Germinal center (tissue), 1 donor: ENCODE measurements at places on chromosomes 2 and 18.
A peak's percentile ranks its signal among the peaks of the same experiment; 100 is the strongest.

DNA sequence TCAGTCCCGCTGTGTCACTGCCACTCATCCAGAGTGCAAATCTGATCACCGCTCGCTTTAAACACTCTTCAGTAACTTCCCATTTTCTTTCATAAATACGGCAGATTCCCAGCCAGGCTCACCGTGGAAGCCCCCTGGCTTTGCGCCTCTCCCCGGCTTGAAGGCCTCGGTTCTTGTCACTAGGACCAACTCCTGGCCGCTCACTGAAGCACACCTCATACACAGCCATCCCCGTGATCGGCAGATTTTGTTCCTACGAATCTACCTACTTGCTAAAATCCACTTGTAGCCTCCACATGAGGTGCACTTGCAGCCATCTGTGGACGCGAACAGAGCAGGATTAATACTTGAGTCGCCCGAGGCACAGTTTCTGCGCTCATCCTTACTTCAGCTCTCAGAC lies 462.4 kb upstream of the MYT1L start:
- no peak for DNase-seq

DNA sequence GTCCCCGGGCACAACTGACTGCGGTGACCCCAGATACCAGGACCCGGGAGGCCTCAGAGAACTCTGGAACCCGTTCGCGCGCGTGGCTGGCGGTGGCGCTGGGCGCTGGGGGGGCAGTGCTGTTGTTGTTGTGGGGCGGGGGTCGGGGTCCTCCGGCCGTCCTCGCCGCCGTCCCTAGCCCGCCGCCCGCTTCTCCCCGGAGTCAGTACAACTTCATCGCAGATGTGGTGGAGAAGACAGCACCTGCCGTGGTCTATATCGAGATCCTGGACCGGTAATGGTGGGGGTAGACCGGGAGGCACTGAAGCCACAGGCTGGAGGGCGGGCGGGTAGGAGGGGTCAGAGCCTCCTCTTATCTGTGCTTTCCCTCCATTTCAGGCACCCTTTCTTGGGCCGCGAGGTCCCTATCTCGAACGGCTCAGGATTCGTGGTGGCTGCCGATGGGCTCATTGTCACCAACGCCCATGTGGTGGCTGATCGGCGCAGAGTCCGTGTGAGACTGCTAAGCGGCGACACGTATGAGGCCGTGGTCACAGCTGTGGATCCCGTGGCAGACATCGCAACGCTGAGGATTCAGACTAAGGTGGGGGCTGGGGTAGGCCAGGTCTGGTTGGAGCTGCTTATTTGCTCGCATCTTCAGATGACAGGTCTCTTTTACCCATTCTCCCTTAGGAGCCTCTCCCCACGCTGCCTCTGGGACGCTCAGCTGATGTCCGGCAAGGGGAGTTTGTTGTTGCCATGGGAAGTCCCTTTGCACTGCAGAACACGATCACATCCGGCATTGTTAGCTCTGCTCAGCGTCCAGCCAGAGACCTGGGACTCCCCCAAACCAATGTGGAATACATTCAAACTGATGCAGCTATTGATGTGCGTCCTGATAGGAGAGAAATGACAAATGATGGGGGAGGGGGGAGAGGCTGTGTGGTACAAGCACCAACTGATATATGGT lies 780 bp downstream of the HTRA2 start:
- peak; percentile 64 for DNase-seq

DNA sequence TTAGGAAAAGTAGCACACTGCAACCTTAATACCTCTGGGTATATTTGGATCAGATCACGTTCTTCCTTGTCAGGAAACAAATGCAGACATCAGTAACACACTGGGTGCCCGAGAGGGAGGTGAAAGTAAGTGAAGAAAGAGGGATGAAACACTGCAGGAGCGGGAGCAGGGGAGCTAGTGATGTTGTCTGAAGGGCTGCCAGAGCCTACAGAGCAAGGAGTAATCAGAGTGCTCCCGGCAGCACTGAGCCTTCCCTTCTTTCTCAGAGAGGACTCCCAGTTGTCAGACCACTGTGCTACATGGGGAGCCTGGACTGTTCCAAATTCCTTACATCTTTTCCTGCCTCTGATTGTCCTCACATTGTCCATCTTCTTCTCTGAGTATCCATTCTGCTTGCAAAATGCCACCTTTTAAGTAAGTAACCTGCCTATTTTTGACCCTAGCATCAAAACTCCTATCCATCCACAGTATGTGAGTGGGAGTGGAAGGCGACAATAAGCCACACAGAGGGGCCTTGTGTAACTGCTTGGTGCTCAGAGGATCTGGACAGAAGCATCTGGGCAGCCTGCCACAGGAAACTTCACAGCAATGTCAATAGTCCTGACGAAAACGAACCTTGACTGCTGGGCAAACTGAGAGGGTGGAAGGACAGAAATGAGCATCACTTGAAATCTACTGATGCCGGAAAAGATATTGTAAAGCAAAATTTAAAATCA lies 10.8 kb upstream of the NAB1 start:
- DNase-seq = no peak

DNA sequence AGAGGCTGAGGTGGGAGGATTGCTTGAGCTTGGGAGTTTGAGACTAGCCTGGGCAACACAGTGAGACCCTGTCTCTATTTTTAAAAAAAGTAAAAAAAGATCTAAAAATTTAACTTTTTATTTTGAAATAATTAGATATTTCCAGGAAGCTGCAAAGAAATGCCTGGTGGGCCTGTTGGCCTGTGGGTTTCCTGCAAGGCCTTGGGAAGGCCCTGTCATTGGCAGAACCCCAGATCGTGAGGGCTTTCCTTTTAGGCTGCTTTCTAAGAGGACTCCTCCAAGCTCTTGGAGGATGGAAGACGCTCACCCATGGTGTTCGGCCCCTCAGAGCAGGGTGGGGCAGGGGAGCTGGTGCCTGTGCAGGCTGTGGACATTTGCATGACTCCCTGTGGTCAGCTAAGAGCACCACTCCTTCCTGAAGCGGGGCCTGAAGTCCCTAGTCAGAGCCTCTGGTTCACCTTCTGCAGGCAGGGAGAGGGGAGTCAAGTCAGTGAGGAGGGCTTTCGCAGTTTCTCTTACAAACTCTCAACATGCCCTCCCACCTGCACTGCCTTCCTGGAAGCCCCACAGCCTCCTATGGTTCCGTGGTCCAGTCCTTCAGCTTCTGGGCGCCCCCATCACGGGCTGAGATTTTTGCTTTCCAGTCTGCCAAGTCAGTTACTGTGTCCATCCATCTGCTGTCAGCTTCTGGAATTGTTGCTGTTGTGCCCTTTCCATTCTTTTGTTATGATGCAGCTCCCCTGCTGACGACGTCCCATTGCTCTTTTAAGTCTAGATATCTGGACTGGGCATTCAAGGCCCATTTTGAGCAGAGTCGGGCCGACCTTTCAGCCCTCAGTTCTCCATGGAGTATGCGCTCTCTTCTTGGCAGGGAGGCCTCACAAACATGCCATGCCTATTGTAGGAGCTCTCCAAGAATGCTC lies 6.6 kb downstream of the PROC start:
- no peak for DNase-seq

- no peak for DNase-seq
Observed at GRCh38 chr18:47422524-47422923, 171.1 kb upstream of the SKOR2 start.

DNA sequence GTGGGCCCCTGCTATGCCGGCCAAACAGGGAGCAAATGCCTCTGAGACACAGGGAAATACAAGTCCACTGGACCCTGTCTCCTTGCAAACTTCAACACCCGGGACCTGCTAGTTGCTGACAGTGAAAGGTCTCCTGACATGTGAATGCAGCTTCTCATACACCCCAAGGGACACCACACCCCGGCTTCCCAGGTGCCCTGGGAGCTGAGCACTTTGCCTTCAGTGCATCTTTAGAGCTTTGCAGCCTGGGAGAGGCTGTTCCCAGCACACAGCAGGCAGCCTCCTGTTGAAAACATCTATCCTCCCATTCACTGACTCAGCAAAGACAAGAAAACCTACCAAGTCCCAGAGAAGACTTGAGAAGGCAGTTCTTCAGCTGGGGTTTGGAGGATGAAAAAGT lies 143.4 kb downstream of the COL6A3 start:
- no peak for DNase-seq

DNA sequence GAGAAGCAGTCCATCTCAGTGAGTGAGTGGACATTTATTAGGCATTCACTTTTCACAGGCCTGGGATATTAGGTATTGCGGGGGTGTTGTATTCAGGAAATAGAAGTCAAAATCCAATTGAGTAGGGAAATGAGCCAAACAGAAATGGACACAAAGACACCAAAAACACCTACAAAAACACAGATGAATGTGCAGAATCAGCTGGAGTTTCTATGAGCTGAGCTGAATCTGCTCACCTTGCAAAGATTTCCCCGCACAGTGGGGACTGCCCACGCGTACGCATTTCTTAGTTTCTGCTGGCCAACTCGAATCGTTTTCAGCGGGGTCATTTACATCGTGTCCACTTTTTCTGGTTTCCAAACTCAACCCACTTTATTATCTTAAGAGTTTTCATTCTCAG lies 160.0 kb downstream of the BCL2 start:
- no peak for DNase-seq
